ENCODE measurements at places on chromosomes 11 and 22.
A peak's percentile ranks its signal among the peaks of the same experiment; 100 is the strongest.

- DNase-seq, result no peak
Observed at GRCh38 chr11:127304634-127305033, 304.1 kb upstream of the KIRREL3 start.

- DNase-seq, result no peak
Observed at GRCh38 chr11:12602421-12602820, 71.8 kb upstream of the TEAD1 start.

DNA sequence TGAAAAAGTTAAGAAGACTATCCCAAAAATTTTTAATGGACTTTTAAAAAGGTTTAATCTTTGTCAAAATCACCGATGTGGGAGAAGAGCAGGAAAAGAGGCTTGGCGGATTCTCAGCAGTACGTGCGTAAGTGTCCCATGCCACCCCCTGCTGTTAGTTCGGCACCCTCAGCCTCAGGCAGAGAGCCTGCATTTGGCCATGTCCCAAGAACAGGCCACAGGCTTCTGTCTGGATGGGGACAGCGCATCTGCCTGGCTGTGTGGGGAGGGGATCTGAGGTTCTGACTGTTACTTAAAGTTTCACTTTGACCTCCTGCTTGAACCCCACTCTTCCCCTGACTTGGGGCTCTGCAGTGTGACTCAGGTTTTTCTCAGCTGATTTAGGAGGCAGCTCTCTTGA lies 35.3 kb downstream of the EXT2 start:
- no peak for DNase-seq

DNA sequence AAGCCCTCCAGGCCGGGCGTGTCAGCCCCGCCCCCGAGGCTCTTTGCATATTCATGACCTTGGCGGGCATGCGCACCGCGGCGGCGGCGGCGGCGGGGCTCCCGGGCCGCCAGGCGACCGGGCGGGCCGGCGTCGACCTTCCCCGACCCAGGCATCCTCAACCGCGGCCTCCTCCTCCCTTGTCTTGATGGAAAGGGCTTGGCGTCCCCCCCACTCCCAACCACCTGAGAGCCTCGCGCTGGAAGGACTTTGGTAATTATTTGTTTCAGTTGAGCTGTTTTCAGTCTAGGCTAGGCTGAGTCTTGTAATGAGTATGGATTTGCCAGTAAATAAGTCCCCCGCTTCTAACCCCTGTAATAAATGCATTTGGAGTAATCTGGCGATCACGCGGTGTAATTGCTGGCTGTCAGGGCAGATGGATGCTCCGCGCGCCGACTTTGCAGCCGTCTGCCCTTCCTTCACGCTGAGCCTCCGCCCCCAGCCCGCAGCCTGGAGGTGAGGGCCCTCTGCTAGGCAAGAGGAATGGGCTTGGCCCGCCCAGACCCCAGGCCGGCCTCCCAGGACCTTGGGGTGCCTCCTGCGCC lies 25.2 kb downstream of the FLRT1 start:
- DNase-seq, result peak; percentile 72

DNA sequence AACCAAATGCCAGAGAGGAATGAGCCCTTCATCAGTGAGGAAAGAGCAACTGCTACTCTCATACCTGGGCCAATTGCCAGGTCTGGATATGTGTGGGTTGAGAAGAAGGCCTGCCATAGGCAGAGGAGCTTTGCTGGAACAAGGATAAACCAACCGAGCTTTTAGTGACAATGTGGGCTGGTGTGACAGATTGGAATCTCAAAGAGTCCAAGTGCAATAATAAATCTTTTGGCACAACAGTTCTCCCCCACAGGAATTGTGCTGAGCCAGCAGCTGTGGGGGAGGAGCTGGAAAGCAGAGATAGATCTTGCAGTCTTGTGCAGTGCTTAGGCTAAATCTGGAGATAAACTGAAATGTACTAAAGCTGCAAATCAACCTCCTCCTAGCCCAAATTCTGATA lies 79.4 kb upstream of the ISX start:
- DNase-seq, result no peak

- no peak for DNase-seq
Observed at GRCh38 chr11:1042626-1043562, 6.4 kb upstream of the MUC6 start.

DNA sequence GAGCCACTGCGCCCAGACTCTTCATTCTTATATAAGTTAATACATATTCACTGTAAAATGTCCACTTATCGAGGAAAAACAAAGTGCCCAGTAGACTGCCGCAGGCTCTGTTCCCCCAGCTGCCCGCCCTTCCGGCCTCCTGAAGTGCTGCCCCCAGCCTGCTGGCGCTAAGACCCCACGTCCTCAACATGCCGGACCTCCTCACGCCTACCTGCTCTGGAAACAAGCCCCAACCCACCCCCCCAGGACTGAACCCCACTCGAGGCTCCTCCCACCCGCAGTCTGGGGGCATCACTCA lies 1.1 kb downstream of the GATD1 start:
- DNase-seq, result no peak

DNA sequence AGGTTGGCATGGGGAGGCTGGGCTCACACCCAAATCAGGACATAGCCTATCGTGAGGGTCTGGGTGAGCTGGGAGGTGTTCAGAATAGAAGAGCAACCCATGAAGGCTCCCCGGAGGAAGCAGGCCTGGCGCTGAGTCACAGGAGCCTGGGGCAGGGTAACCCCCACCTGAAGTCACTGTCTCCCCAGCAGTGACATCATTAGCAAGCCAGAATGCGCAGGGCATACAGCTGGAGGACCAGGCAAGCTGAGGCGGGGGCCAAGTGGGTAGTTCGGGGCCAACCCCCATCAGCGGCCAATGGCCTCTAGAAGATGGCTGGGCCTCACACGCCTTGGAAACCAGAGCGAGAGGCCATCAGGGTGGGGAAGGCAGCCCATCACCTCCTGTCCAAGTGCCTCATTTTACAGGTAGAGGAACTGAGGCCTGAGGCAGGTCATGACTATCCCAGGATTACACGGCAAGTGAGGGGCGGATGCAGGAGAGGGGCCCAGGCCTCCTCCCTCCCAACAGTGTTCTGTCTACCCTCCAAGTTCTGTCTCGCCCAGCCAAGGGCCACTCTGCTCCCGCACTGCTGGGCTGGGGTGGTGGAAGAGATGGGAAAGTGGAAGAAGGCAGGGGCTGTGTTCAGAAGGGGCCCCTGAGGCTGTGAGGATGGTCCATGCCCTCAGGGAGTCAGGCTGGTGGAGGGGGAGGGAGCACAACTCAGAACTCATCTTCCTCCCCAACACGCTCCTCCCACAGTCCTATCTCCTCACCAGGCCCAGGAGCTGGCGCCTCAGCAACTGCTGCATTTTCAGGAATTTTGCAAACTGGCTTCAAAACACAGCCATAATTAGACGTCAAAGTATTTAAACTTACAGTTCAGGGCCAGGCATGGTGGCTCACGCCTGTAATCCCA lies 24.6 kb downstream of the RPL3 start:
- no peak for DNase-seq

DNA sequence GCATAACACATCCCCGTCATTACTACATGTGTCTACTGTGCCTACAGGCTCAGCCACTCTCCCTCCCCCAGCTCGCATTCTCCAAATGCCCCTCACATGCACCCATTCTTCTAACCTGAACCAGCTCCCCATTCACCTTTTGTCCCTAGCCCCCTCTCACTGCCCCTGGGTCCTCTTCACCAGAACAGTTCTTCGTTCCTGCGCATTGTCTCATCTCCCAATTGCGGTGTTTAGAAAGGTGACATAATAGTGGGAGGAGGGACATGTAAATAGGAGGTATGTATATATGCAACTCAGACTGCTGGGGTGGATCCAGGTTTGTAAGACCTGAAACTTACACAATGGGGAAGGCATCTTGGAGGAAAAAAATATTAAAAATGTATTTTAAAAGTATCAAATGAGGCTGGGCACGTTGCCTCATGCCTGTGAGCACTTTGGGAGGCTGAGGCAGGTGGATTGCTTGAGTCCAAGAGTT lies 4.7 kb upstream of the VSIG2 start:
- DNase-seq, result no peak

GRCh38 chr22:26516503-26516902 lies 4.2 kb upstream of the TFIP11 start:
- no peak for DNase-seq

DNA sequence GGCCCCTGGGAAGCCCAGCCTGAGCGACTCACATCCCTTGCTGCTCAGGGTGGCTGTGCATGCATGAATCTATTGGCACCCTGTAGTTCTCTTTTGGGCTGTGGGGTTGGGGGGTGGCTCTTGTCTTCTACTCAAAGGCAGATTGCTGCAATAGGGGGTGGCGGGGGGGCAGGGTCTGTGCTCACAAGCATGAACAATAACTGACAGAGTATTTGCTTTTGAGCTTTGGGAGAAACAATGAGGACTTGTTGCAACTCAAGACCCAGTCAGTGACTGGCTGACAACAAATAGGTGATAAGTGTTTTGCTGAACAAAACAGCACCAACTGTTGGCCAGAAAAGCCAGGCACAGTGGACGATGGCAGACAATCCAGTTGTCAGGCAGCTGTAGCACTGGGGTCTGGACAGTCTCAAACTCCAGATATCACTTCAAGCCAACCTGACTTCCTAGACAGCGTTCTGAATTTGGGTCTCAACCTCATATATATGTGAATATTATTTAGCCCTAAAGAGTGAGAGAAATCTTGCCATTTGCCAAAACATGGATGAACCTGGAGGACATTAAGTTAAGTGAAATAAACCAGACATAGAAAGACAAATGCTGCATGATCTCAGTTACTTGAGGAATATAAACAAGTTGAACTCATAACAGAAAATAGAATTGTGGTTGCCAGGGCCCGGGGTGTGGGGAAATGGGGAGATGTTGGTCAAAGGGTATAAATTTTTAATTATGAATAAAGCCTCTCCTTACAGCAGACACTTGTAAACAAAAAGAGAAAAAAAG lies 61.7 kb downstream of the ME3 start:
- DNase-seq, result no peak

Data from NCI-H2171 (cell line).